Stimulated activated CD4-positive, alpha-beta T cell treated with anti-CD3 and anti-CD28 coated beads, Interleukin-4, amount 100 ng/mL, for 1 hour (primary cell): ENCODE measurements at places on chromosomes 2 and 18.

- DNase-seq = no peak
These were observed 22.5 kb upstream of the RAB27B start for GRCh38 chr18:54805571-54806334.

- DNase-seq = no peak
These were observed 173.3 kb upstream of the SPRED2 start for GRCh38 chr2:65605743-65606058.

GRCh38 chr2:121282800-121283385 lies 2.1 kb downstream of the TFCP2L1 start:
- DNase-seq = no peak

- no peak for DNase-seq
These were observed 229.2 kb upstream of the TFPI start for GRCh38 chr2:187783446-187783845.

GRCh38 chr2:23588508-23589201 lies 203.7 kb downstream of the KLHL29 start:
- no peak for DNase-seq

DNA sequence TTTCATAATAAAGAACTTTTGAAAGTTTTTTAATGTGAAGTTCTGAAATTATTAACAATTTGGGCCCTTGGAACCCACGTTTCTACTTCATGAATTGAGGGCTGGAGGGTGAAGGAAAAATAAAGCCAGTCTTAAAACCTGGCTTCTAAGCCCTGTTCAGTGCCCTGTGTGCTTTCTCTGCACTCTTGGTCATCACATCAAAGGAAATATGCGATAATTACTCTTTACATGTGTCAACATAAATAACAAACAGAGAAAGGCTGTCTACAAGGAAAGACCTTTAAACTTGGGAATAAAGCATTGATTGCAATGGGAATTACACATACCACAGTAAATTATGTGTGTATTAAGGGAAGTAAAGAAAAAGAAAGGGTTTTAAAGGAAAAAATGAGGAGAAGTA lies 150.7 kb upstream of the KLF7 start:
- no peak for DNase-seq

DNA sequence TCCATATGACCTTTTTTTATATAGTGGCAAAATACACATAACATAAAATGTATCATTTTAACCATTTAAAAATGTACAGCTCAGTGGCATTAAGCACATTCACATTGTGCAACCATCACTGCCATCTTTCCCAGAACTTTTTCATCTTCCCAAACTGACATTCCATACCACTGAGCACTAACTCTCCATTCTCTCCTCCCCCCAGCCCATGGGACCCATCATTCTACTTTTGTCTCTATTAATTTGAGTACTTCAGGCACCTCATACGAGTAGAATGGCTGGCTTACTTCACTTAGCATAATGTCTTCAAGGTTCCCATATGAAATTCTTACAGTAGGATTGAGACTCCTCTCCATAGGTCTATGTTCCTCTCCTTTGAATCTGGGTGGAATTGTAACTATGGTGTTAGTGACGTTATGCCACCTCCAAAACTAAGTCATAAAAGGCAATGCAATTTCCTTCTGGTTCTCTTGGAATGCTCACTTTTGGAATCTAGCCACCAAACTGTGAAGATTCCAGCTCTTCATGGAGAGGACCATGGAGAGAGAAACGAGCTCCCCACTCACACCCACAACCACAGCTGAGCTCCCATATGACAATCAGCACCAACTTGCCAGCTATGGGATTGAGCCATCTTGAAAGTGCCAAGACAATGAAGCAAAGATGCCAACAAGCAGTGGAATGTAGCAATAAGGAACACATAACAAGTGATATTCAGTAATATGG lies 9.8 kb upstream of the DNAJC27 start:
- no peak for DNase-seq

GRCh38 chr18:7720395-7720794 lies 153.3 kb downstream of the PTPRM start:
- DNase-seq = no peak

- no peak for DNase-seq
These were observed 126.8 kb downstream of the ZNF521 start for GRCh38 chr18:25225151-25225550.

DNA sequence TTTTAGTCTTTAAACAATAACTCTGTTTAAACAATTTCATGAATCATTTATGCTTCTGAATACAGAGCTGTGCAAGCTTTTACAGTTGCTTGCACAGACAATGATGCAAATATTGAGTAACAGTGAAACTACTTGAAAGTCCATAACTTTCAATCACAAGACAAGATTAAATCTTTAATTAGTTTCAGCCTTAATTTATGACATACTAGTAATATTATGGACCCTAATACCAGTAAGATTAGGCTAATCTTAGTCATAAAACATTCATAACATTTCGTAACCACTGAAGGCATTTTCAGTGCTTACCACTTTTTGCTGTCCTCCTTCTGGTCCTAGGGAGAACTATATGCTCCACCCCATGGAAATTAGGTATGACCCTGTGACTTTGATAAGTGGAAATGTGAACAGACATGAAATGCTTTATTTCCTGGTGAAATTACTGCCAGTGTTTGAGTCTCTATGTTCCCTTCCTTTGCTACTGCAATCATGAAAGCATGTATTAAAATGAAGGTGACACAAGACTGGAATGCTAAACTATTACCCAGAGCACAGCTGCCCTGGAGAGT lies 1.8 kb upstream of the COBLL1 start:
- no peak for DNase-seq

- DNase-seq = no peak
These were observed 537.3 kb downstream of the ERBB4 start for GRCh38 chr2:212001325-212001724.

DNA sequence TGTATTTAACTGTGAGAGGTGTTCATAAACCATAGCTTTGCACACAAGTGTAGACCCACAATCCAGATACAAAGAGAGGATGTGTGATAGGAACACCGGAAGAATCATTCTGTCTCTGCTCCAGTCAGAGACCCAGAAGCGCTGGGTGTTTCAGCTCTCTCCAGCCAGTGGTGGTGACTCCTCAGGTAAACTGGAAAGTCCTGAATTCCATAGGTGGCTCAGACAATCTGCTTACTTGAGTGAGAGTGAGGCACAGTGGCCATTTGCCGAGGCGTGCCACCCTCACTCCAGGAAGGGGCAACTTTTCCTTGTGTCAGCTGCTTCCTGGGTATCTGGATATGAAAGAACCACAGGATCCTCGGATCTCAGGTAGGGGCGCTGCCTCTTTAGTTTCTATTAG lies 171.5 kb downstream of the KCNS3 start:
- DNase-seq = no peak

- DNase-seq = no peak
These were observed 99.1 kb downstream of the PRPF40A start for GRCh38 chr2:152618193-152618564.

DNA sequence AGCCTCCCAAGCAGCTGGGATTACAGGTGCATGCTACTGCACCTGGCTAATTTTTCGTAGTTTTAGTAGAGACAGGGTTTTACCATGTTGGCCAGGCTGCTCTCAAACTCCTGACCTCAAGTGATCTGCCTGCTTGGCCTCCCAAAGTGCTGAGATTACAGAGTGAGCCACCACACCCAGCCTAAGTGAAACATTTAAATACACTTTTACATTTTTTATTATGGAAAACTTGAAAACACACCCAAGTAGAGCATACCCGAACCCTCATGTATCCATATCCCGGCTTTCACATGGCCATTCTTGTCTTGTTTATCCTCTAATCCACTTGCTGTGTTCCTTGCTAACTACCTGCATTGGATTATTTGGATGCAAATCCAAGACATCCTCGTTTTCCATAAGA lies 13.2 kb upstream of the AGPS start:
- DNase-seq = no peak

DNA sequence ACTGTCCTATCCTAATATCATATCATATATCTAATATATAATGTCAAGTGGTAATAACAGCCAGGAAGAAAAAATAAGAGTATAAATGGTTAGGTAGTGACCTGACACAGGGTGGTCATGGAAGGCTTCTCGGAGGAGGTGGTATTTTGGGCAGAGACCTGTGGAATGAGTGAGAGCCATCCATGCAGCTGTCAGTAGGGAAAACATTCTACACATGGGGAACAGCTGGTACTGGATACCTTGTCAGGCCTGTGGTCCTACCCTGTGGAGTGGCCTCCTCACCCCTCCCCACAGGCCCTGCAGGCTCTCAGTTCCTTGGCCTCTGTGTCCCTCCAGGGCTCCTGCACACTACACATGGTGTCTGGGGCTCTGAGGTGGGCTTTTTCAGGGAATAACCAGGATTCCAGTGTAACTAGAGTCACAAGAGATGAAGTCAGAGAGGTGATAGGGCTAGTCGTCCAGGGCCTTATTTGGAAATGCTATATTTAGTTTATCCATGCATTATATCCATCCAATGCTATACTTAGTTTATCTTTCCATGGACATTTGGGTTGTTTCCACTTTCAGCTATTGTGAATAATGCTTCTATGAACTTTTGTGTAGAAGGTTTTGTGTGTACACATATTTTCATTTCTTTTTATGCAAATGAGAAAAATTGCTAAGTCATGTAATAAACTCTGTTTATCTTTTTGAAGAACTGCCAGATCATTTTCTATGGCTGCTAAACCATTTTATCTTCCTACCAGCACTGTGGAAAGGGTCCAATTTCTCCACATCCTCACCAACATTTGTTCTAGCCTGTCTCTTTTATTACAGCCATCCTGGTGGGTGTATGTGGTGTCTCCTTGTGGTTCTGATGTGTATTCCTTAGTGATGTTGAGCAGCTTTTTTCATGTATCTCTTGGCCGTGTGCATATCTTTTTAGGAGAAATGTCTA lies 75.6 kb downstream of the TPGS2 start:
- no peak for DNase-seq

DNA sequence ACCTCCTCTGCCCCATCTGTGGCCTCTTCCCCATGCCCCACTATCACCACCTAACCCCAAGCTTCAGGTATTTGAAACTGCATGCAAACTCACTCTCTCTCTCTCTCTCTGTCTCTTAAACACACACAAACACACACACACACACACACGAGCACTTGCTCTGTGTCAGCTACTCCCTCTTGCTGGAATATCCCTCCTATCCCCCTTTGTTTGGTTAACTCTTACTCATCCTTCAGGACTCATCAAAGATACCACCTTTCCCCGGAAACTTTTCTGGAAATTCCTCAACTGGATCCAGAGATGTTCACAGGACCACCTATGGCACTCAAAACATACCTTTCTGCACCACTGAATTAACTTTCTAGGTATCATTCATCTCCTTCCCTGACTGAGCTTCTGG lies 222.8 kb upstream of the TMEM200C start:
- no peak for DNase-seq

DNA sequence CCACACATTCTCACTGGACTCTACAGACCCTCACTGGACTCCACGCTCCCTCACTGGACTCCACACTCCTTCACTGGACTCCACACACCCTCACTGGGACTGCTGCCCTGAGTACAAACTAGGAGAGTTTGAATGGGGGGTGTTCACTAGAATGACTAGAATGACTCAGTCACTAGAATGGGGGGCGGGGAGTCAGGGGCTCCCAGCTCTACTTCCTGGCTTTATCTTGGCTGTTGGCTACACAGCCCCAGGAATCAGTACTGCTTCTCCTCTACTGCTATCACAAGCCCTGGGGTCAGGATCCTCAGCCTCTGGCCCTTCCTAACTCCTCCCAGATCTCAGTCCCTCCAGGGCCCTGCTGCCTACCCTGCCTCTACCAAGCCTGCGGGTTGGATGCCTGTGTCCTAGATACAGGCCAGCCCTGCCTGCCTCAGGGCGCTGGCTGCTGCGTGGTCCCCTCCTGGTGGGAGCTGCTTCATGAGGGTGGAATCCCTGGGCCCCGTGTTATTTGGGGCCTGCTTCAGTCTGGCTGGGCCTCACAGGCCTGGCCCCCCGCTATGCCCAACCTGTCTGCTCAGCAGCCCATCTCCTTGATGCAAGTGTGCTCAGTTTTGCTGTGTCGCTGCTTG lies 7.8 kb downstream of the PTMA start:
- no peak for DNase-seq

DNA sequence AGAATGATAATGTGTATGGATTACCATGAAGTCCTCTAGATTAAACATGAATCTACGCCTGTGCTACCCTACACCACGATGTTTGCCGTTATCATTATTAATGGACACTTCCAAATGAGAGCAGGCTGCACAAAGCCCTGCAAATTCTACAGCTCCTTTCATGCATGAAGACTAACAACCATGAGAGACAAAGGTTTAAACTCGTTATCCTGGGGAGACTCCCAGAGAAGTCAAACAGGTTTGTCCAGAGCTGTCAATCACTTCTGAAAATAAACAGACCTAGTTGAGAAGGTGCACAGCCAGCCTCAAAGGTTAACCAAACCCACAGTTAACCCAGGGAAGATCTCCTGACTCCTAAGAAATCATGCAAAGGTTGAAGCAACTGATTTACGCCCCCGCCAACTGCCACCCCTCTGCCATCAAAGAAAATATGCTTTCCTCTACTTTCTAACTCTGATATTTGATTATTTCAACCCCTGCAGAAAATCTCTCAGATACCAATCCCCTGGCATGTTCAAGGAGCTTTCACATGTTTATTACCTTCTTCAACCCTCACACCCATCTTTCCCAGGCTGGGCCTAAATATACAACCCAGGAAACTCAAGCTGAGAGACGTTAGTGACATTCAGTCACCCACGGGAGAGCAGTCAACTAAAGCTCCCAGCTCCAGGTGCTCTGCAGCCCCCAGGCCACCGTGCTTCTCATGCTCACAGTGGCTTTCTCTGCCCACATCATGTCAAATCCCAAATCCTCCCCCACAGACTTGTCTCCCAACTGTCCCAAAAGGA lies 35.9 kb downstream of the MYO5B start:
- no peak for DNase-seq

- DNase-seq = no peak
These were observed 40.5 kb downstream of the ABCG8 start for GRCh38 chr2:43879261-43879660.

- no peak for DNase-seq
These were observed 66.3 kb downstream of the EMX1 start for GRCh38 chr2:72983500-72984161.

DNA sequence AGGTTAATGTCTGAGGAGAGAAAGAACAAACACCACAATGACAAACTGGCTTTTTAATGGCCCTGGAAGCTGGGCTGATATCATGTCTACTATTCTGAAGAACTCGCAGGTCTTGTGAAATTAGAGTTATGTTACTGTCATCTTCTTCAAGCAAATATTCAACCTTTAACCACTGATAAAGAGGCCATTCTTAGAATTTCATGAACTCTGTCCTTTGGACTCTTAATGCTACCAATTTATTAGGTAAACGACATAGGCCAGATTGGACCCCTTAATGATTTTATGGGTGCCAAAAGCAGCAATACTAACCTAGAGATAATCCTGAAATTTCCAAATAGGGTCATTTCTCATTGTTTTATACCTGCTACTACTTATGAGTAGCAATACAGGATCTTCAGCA lies 109.0 kb upstream of the ACVR1C start:
- no peak for DNase-seq

DNA sequence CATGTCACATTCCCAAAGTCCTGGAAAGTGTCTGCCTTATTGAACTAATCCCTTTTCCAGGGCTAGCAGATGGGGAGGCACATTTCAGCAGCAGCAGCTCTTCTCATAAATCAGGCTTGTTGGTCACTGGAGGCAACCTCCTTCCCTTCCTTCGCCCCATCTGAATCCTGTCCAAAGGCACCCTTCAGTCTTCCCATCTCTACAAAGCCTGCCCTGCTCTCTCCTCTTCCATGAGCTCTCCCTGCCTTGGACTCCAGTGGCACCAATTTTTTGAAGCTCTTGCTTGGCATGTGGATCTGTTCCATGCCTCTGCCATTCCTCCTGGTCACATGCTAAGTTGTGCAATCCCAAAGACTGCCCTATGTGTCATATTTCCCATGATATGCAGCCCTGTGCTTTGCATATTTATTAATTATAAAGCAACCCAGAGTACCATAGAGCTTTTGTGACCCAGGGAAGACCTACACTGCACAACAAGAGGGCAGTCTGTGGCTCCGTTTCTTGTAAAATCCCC lies 70.3 kb downstream of the ANTXR1 start:
- DNase-seq = no peak
